ENCODE measurements at places on chromosomes 11 and 22. TPM values are rescaled to one million over a fixed set of nuclear protein-coding genes. Genes with fewer than 3 reads are reported as not detected.

The SLC22A12 gene
- not detected for total RNA-seq

The DYNC2H1 gene
- total RNA-seq: 4.7 TPM

The POU2AF2 gene
- total RNA-seq: not detected

The RIMBP3B gene
- not detected for total RNA-seq

The C11orf91 gene
- total RNA-seq: not detected

The SAMM50 gene
- total RNA-seq: 32.3 TPM

The ASCL2 gene
- total RNA-seq: 8.5 TPM

The OVOL1 gene
- total RNA-seq: 33.2 TPM

The MMP1 gene
- 1.7 TPM for total RNA-seq

The CRYBB2 gene
- total RNA-seq: 1.6 TPM

The CRYBB1 gene
- not detected for total RNA-seq

The SPON1 gene
- total RNA-seq: 48.0 TPM

The TCP11L1 gene
- 80.0 TPM for total RNA-seq

The ANKRD42 gene
- total RNA-seq: 7.9 TPM

The APOL5 gene
- not detected for total RNA-seq

The FAM111B gene
- 1.8 TPM for total RNA-seq

The FOLR3 gene
- total RNA-seq: not detected

The KDM4D gene
- 0.54 TPM for total RNA-seq

The KCNC1 gene
- total RNA-seq: 0.13 TPM

The C11orf86 gene
- total RNA-seq: 218 TPM

The PATE2 gene
- not detected for total RNA-seq

The ENTHD1 gene
- not detected for total RNA-seq

The CYTH4 gene
- total RNA-seq: 20.9 TPM

The FGF19 gene
- total RNA-seq: not detected

The DENND6B gene
- 7.0 TPM for total RNA-seq

The MRGPRE gene
- total RNA-seq: not detected

The SLC22A8 gene
- not detected for total RNA-seq

The TP53AIP1 gene
- total RNA-seq: not detected

The MMP13 gene
- not detected for total RNA-seq

The SNX32 gene
- 6.7 TPM for total RNA-seq

The TRIM5 gene
- 8.1 TPM for total RNA-seq

The NLRP14 gene
- 1.7 TPM for total RNA-seq

The MYBPC3 gene
- total RNA-seq: not detected

The OR8G1 gene
- total RNA-seq: not detected

The CCDC116 gene
- 0.80 TPM for total RNA-seq

The TSPAN32 gene
- 1.6 TPM for total RNA-seq

The TESMIN gene
- 10.7 TPM for total RNA-seq

The ZNF202 gene
- 8.2 TPM for total RNA-seq

The GLB1L3 gene
- total RNA-seq: not detected

The EHF gene
- 75.9 TPM for total RNA-seq
